ENCODE measurements at places on chromosomes 5 and 9. TPM values are rescaled to one million over a fixed set of nuclear protein-coding genes. Genes with fewer than 3 reads are reported as not detected.
A peak's percentile ranks its signal among the peaks of the same experiment; 100 is the strongest.

DNA sequence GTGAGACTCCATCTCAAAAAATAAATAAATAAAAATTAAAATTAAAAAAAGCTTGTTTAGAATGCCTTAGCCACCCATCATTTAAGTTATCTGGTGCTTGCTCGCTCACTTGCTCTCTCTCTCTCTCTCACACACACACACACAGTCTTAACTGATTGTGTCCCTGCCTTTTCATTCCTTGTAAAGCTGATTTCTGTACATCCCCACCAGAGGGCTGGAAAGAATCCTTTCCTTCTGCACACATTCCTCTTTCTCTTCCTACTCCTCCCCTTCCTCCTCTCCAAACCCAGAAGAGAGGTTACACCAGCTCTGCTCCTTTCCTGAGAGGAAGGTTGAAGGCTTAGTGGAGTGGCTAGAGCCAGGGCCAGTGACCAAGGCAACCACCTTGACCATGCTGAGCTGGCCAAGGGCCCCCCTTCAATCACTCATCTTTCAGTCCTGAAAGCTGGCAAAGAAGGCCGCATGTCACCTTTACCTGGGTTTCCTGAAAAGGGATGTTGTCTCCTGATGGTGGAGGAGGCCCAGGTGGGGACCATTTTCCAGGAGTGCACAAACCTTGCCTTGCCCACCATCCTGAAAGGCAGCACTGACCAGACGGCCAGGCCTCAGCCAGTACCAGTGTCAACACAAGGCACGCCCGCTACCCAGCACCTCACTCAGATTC is 25.6 kb downstream of the STK10 start:
- no peak for DNase-seq

DNA sequence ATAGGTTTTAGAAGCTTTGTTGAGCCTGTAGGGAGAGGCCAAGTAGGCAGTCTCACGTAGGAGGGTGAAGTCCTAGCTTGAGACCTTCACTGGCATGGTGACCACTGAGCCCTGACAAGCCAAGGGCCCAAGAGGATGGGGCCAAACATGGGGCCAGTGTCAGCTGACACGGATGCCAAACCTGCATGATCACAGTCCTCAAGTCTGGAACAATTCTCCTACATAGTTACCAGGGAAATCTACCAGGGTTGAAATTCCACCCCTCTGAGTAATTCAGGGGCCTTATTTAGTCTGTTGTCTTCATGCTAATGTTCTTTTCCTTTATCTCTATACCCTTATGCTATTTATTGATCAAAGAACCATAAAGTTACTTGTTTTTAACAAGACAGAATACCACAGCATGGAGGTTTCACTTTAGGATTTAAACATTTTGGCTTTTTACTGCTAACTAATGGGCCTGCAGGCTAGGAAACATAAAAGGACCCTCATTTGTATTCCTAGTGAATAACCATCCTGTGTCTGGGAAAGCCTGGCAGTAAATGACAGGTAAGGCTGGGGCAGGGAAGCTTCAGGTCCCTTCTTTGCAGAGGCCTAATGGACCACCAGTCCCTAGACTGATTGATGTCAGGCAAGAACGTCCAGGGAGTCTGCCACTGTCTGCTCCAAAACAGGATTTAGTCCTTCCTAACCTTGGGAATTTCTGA is 140.8 kb downstream of the FGF1 start:
- DNase-seq: no peak

DNA sequence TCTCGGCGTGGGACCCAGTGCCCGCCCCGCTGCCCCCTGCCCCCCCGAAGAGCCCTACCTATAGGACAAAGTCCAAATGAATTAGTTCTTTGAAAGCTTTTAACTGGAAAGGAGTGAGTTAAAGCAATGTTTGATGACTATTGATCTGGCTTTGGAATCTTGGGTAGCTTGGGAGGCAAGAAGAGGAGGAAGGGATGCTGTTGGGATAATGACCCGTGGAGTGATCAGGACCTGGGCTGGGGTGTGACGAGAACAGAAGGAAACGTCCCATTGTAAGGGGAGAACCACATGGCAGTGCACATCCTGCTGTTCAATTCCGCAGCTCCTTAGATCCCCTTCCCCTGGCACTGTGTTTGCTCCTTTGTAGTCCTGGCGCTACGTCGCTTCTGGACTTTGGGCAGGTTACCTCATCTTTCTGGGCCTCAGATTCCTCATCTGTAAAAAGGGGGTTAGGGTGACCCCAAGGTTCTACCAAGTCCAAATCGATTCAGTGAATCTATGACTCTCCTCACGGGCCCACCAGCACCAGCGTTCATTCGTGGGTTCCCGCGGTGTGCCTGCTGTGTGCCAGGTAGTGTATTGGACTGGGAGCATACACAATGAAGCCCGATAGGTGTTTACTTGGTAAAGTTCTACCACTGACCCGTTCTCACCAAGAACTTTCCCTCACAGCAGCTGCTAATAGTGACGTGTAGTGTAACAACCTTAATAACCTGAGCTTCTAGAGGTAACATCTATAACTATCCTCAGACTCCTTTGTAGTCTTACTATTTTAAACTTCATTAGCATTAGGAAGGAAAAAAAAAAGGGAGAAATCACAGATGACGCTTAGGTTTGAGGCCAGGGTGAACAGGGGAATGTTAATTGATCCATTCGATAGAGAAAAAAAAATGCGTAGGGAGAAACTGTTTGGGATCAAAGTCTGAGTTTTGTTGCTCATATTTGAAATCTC is 1.1 kb upstream of the NADK2 start:
- DNase-seq: no peak

DNA sequence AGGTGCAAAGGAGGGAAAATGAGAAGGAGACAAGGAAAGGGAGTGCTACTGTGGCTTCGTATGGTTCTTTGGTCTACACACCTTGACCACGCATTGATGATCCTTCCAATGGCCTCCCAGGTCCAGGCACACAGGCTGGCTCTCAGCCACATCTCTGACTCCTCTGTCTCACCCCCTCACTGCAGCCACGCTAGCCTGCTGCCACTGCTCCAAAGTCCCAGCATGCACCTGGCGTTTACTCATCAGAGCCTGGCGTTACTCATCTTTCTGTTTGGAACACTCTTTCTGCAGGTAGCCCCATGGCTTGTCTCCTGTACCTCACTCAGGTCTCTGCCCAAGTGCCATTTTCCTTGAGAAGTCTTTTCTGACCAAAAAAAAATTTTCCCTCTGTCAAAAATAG is 195.5 kb downstream of the SNCAIP start:
- no peak for DNase-seq

REEP2 gene
- 8.9 TPM for total RNA-seq

GRCh38 chr9:133119103-133119845 is 1.8 kb downstream of the RALGDS start:
- no peak for DNase-seq

DNA sequence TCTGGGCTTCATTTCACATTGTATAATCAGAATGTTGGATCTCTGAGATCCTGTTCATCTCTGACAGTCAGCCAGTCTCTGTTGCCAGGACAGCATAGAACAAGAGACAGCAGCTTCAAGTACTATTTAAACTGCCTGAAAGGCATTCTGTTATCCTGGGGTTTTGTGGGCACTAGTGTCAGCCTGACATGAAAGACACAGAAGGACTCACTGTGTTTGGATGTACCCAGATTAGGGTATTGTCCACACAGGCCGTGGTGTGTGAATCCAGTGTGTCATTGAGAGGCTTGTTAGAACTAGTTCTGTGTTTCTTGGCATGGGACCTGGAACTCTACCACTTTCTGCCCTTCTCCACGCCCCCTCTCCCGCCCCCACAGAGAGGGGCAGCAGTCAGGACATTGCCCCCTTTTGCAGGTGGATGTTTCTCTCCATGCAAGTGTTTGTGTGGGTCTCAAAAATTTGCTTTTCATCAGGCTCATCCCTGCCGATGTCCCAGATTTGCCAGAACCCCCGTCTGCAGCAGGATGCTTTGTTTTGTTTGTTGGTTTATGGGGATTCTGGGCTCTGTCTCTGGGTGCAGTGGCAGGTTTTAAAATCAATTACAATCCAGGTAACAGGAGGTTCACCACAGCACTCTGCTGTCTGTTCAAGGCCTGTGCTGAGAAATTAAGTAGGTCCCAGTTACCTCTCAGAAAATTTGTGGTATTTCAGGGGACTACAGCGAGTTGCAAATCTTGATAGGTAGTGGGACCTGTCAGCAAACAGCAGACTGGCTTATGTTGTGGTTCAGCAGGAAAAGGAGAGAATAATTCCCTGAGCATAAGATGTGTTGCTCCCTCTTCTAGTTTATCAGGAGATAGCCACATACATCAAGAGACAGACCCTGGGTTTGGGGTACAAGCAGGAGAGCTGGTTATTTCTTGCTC is 144.6 kb downstream of the DOCK2 start:
- DNase-seq: no peak

GRCh38 chr5:143161885-143162540 is 241.5 kb downstream of the NR3C1 start:
- no peak for DNase-seq

GRCh38 chr5:78903861-78904260 is 81.2 kb downstream of the ARSB start:
- DNase-seq: no peak

DNA sequence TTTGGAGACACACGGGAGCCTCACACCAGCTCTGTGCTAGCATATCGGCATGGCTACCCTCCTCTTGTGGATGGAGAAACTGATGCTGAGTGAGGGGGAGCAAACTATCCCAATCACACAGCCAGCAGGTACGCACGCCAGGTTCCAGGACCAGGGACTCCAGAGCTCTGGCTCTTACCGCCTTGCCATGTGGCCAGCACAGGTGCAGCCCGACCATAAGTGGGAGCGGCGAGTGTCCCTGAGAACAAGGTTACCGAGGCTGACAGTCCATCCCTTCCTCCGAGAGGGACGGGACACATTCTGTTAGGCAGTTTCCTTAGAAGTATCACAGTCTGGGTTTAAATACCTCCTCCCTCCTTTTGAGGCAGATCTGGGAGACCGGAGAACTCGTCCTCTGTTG is 86.0 kb downstream of the PAX5 start:
- DNase-seq: no peak

DNA sequence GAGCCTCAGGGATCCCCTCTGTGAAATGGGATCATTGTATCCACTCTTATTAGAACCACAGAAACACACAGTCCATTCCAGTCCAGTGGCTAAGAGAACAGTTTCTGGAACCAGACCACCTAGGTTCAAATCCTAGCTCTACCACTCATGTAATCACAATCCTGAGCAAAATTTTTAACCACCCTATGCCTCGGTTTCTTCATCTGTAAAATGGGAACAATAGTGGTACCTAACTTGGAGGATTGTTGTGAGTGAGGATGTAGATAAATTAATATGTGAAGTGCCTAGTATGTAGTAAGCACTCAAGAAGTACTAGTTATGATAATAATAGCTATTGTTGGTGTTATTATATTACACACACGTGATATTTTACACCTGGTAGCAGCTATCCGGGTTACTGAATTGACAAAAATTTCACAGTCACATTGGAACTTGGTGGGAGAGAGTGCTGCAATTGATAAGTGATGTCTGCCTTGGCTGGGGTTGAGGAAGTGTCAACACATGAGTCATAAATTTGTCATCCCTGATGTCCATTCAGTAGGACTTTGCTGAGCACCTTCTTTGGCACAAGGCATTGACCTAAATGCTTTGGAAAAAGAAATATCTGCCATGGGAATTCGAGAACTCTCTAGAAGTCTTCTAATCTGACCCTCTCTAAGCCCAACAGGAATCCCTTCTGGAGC is 68.4 kb downstream of the COL27A1 start:
- DNase-seq: peak; percentile 32

- DNase-seq: no peak
These were observed 50.2 kb upstream of the LMX1B start for GRCh38 chr9:126563556-126563955.

GABRP gene
- not detected for total RNA-seq
